ENCODE measurements at places on chromosomes 4 and X. TPM values are rescaled to one million over a fixed set of nuclear protein-coding genes. Genes with fewer than 3 reads are reported as not detected.

The HTN3 gene
- total RNA-seq: not detected

The MGARP gene
- total RNA-seq: not detected

The PRRG1 gene
- total RNA-seq: not detected

The MAGEE1 gene
- 4.4 TPM for total RNA-seq

The FGF16 gene
- not detected for total RNA-seq

The GAGE1 gene
- not detected for total RNA-seq

The STK32B gene
- total RNA-seq: not detected

The PHOX2B gene
- not detected for total RNA-seq

The GPRASP1 gene
- 0.46 TPM for total RNA-seq

The DCAF8L2 gene
- total RNA-seq: not detected

The GAGE12E gene
- total RNA-seq: not detected

The C4orf50 gene
- total RNA-seq: 0.05 TPM

The SRPX gene
- 0.18 TPM for total RNA-seq

The ALB gene
- total RNA-seq: 22.3 TPM

The NPY1R gene
- total RNA-seq: not detected

The PPARGC1A gene
- total RNA-seq: not detected

The FMR1 gene
- 22.9 TPM for total RNA-seq

The KIAA1210 gene
- total RNA-seq: not detected

The REELD1 gene
- 0.62 TPM for total RNA-seq

The CT55 gene
- total RNA-seq: not detected

The CHRNA9 gene
- total RNA-seq: not detected

The NUP62CL gene
- total RNA-seq: 3.2 TPM

The RNF113A gene
- total RNA-seq: 21.9 TPM

The NRK gene
- total RNA-seq: 0.08 TPM

The TRIM60 gene
- not detected for total RNA-seq

The GABRG1 gene
- not detected for total RNA-seq

The SYP gene
- 0.49 TPM for total RNA-seq

The ADAMTS3 gene
- not detected for total RNA-seq

The KIT gene
- total RNA-seq: not detected

The BEND2 gene
- total RNA-seq: not detected

The HSD17B13 gene
- total RNA-seq: not detected

The MAGEB10 gene
- not detected for total RNA-seq

The PLAC1 gene
- total RNA-seq: not detected

The CT47B1 gene
- total RNA-seq: not detected

The FAM149A gene
- 0.38 TPM for total RNA-seq

The PNMA3 gene
- total RNA-seq: not detected

The FHIP1A gene
- 0.28 TPM for total RNA-seq

The RAB39B gene
- total RNA-seq: 6.5 TPM

The TECRL gene
- not detected for total RNA-seq

The FRAS1 gene
- total RNA-seq: 0.66 TPM

The CDS1 gene
- 0.05 TPM for total RNA-seq

The GLUD2 gene
- 0.13 TPM for total RNA-seq

The CXCL9 gene
- total RNA-seq: 0.21 TPM

The GUCY1A1 gene
- total RNA-seq: 0.48 TPM

The AR gene
- not detected for total RNA-seq

The ANOS1 gene
- total RNA-seq: 0.08 TPM

The PLXNA3 gene
- total RNA-seq: 26.8 TPM
